ENCODE measurements at places on chromosomes 12 and 14.

- DNase-seq, result no peak
These were observed 2.9 kb downstream of the SLC15A4 start for GRCh38 chr12:128820723-128821432.

- peak; percentile 64 for DNase-seq
These were observed 824 bp downstream of the CCDC177 start for GRCh38 chr14:69573831-69574262.

GRCh38 chr12:60269611-60270269 lies 673.9 kb downstream of the SLC16A7 start:
- DNase-seq, result no peak

DNA sequence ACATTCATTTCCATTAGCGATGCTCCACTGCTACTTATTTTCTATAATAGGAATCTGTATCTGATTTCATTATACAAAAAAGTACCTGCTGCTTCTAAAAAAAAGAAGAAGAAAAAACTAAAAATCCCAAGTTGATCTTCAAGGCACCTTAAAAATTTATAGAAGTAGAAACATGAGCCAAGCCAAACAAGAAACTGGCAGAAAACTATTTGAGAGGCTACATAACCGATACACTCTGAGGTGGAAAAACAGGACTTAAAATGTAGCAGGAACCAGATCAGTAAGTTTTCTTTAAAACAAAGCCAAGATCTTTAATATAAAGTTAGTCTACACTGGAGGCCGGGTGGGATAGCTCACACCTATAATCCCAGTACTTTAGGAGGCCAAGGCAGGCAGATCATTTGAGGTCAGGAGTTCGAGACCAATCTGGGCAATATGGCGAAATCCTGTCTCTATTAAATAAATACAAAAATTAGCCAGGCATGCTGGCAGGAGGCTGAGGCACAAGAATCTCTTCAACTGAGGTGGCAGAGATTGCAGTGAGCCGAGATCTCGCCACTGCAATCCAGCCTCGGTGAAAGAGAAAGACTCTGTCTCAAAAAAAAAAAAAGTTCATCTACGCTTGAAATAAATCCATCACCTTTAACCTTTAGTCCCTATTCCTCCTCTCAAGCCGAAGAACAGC lies 278.6 kb downstream of the MED13L start:
- no peak for DNase-seq

- DNase-seq, result no peak
These were observed 93.8 kb upstream of the MDM1 start for GRCh38 chr12:68425998-68426397.

GRCh38 chr12:128269181-128269591 lies 2.2 kb downstream of the TMEM132C start:
- no peak for DNase-seq

Measured in Caco-2 (cell line).